ENCODE measurements at places on chromosomes 1 and 21.

DNA sequence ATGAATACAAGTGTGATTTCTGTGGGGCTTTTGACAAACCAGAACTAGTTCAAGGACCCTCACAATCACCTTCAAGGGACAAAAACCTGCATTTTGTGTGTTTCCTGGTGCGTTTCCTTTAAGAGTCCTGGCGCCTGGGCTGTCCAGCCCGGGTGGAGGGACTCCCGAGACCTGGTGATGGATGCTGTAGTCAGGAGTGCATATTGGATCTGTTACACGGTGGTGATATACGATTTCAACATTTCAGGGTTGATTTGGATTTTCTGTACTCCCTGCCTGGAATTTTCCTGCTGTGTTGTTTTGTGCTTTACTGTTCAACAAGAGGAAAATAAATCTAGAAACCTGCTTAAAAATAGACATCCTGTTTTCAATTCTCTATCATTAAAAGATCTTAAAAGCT, 162.0 kb downstream of the KIF26B start:
- no peak for DNase-seq
- no peak overlapping the region for H3K27ac ChIP-seq
- H3K4me1 ChIP-seq: no peaks in the 10 kb centered on the region
- H3K36me3 ChIP-seq: no peaks in the 10 kb centered on the region
- no peak overlapping the region for H3K4me3 ChIP-seq
- H3K27me3 ChIP-seq: no peaks in the 10 kb centered on the region

GRCh38 chr1:29279406-29279805, 43.1 kb downstream of the PTPRU start:
- no peaks in the 10 kb centered on the region for H3K36me3 ChIP-seq
- DNase-seq: no peak
- no peak overlapping the region for H3K4me3 ChIP-seq
- H3K4me1 ChIP-seq: no peaks in the 10 kb centered on the region
- no peaks in the 10 kb centered on the region for H3K27me3 ChIP-seq
- H3K27ac ChIP-seq: no peak overlapping the region

GRCh38 chr1:914891-915280, 8.8 kb upstream of the SAMD11 start:
- H3K27ac ChIP-seq: no peak overlapping the region
- H3K4me3 ChIP-seq: no peak overlapping the region
- H3K36me3 ChIP-seq: no peaks in the 10 kb centered on the region
- H3K4me1 ChIP-seq: peaks cover 12% of the 10 kb centered on the region
- H3K27me3 ChIP-seq: peaks cover 67% of the 10 kb centered on the region
- DNase-seq: no peak

GRCh38 chr1:20702416-20702815, 15.4 kb downstream of the KIF17 start:
- no peaks in the 10 kb centered on the region for H3K36me3 ChIP-seq
- DNase-seq: no peak
- no peaks in the 10 kb centered on the region for H3K4me1 ChIP-seq
- no peaks in the 10 kb centered on the region for H3K27me3 ChIP-seq
- H3K27ac ChIP-seq: no peak overlapping the region

DNA sequence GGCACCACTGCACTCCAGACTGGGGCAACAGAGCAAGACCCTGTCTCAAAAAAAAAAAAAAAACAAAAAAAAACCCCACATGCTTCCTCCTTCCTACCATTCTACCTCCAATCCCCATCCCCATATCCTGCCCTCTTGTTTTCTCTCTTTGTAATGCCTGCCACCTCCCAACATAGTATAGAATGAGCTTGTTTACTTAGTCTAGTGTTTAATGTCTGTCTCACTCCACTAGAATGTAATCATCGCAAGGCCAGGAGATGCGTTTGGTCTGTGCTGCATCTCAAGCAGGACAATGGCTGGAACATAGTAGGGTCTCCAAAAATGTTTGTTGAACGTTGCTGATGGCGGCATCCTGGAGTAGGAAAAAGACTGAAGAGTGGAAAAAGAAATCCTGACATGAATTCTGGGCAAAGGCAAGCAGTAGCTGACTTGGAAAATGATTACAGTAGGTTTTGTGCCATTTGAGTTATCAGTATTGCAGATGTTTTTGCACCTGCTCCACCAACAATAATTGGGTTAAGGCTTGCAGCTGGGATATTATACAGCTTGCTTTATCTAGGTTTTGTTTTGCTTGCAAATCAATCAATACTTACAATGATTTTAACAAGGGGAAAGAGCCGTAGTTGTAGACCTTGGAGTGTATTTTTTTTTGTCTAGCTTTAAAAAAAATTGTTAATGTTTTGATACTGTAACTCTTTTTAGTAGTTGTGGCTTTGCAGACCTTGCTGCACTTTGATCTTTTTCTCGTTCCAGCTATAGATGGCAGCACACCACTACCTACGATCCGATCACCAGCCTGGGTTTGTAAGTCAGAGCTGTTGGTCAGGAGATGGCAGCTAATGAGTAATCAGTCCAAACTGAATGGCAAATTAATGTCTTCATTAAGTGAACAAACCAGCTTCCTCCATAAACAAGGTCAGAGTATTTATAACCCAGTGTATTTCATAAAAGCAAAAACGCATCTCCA, 62.4 kb downstream of the BACH1 start:
- no peaks in the 10 kb centered on the region for H3K4me1 ChIP-seq
- no peaks in the 10 kb centered on the region for H3K27me3 ChIP-seq
- H3K36me3 ChIP-seq: no peaks in the 10 kb centered on the region
- no peak overlapping the region for H3K27ac ChIP-seq
- no peak for DNase-seq
- H3K4me3 ChIP-seq: no peak overlapping the region

DNA sequence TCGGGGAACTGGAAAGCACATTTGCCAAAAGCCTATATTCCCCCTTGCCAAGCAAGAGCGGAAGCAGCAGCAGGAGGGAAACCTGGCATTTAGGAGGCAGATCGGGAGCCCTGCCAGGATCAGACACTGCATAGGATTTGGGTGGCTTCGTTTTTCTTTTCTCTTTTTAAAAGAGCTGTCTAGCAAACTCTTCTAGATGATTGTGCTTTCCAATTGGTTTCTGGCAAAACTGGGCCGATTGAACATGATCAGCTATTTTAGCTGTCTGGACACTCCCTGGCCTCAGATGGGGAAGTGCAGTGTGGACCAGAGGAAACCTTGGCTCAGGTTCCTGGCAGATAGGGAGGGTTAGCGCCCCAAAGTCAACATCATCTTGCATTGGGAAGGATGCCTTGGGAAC, 414.0 kb upstream of the KAZN start:
- no peak for DNase-seq
- H3K4me1 ChIP-seq: no peaks in the 10 kb centered on the region
- H3K27me3 ChIP-seq: peaks cover 12% of the 10 kb centered on the region
- H3K27ac ChIP-seq: no peak overlapping the region

GRCh38 chr1:234672349-234673135, 62.6 kb upstream of the IRF2BP2 start:
- no peak for DNase-seq
- H3K27me3 ChIP-seq: no peaks in the 10 kb centered on the region
- H3K36me3 ChIP-seq: no peaks in the 10 kb centered on the region
- no peaks in the 10 kb centered on the region for H3K4me1 ChIP-seq

DNA sequence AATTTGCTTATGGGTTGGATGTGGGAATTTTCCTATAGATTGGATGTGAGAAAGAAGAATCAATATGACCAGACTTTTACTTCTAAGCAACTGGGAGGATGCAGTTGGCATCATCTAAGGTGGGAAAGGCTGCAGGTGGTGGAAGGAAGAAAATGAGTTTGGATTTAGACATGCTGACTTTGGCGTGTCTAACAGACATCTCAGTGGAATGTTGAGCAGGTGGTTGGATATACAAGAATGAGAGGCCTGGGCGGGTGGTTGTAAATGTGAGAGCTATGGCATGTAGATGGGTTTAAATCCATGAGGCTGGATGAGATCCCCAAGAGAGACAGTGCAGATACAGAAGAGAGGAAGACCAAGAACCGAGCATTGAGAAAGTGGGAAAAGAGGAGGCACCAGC, 10.5 kb downstream of the ADORA1 start:
- H3K27me3 ChIP-seq: no peaks in the 10 kb centered on the region
- H3K27ac ChIP-seq: no peak overlapping the region
- H3K4me3 ChIP-seq: no peak overlapping the region
- H3K36me3 ChIP-seq: no peaks in the 10 kb centered on the region

- H3K4me3 ChIP-seq: no peak overlapping the region
- DNase-seq: no peak
- no peaks in the 10 kb centered on the region for H3K27me3 ChIP-seq
- no peak overlapping the region for H3K27ac ChIP-seq
Observed at GRCh38 chr1:91798241-91798648, 87.7 kb downstream of the TGFBR3 start.

DNA sequence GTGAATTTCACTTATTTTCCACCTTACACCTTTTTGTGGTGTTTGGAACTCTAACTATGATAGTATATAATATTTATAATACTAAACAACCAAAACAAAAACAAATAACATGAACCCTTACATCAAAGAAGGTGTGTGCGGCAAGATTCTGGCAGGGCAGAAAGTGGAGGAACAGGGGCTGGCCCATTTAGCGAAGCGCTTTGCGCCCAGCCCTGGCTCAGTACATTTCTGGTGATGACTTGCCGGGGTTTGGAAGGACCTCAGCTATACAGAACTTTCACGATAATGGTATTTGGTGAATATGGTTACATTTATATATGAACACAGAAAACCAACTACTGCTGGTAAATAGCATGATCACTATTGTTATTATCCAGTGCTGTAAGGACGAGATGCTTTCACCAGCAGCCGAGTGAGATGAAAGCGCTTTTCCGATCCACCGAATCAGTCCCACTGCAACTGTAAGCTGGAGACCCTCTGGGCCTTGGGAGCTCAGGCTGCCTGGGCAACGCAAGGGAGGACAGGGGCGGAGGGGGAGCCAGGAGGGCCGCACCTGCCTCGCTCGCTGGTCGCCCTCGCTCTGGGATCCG, 63.9 kb downstream of the CD247 start:
- peak overlapping the region; percentile 78 for H3K27ac ChIP-seq
- no peak for DNase-seq
- peak overlapping the region; percentile 89 for H3K4me3 ChIP-seq
- H3K27me3 ChIP-seq: no peaks in the 10 kb centered on the region

GRCh38 chr1:111602974-111603373, 16.6 kb upstream of the RAP1A start:
- H3K27me3 ChIP-seq: no peaks in the 10 kb centered on the region
- no peak for DNase-seq
- H3K4me1 ChIP-seq: no peaks in the 10 kb centered on the region
- H3K4me3 ChIP-seq: no peak overlapping the region
- no peaks in the 10 kb centered on the region for H3K36me3 ChIP-seq

DNA sequence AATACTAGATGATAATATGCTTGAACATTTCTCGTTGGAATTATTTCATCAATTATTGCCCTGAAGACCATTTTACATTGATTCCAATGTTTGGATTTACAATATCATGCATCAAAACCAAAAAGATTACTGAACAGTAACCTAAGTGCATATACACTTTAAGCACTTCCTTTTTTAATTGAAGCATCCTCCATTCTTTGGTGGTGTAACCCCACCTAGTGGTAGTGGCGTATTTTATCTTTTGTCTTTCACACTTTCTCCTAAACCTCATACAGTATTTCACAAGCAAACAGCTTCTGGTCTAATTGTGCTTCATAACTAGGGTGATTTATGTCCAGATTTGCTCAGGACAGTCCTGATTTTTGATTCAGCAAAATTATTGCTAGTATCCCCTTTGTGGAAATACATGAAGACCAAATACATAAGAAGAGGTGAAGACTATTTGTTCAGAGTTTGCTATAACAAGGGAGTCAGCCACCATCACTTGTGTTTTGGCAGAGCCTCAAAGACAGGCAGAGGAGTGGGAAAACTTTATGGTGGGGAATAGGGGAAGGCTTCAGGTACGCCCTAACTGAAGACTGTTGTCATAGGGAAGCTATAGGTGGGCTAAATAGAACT, 3.4 kb upstream of the NVL start:
- no peak overlapping the region for H3K4me3 ChIP-seq
- no peaks in the 10 kb centered on the region for H3K27me3 ChIP-seq
- no peak for DNase-seq
- H3K4me1 ChIP-seq: peaks cover 18% of the 10 kb centered on the region

Data from adrenal gland (tissue), 19 donors.